ENCODE measurements at places on chromosomes 4 and X. TPM values are rescaled to one million over a fixed set of nuclear protein-coding genes. Genes with fewer than 3 reads are reported as not detected.

GRCh38 chr4:113462286-113462685 lies 299.3 kb downstream of the CAMK2D start:
- DNase-seq, result no peak

DNA sequence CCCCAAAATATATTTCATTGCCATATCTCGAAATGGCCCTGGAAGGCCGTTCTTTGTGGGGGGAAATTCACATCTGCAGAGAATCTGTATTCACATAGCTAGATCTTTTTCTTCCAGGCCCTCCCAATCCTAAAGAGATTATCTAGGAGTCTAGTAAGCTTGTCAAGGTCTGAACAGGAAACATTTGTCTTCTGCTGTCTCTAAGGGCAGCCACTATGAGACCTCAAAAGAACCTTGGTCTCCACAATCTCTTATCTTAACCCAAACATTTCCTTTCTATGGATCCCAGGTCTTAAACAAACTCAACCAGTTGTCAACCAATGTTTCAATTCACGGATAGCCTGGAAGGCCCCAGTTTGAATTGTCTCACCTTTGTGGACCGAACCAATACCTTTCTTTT lies 45.0 kb downstream of the CRLF2 start:
- no peak for DNase-seq

- DNase-seq, result peak; percentile 52
Measured at GRCh38 chrX:131061306-131061705, 3.2 kb downstream of the ARHGAP36 start.

DNA sequence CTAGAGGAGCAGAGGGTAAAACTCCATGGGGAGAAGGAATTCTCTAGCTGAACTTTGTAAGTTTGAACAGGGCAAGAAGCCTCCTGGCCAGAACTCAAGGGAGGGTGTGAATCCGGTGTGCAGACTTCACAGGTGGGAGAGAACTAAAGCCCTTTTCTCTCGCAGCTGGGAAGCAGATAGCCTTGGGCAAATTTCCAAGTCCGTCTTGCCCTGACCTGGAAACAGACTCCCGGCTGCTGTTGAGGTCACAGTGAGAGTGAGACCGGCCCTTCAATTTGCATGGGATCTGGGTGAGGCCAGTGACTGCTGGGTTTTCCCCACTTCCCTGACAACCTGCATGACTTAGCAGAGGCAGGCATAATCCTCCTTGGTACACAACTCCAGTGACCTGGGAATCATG lies 94.5 kb upstream of the ZNF827 start:
- DNase-seq, result no peak

KCND1 gene
- 1.6 TPM for polyA plus RNA-seq
